Umbilical cord (tissue), 2 donors: ENCODE measurements at places on chromosomes 1 and 21. TPM values are rescaled to one million over a fixed set of nuclear protein-coding genes. Genes with fewer than 3 reads are reported as not detected.

Gene ZNF691
- 8.2 TPM for total RNA-seq

Gene AGL
- total RNA-seq, result 25.0 TPM

Gene VASH2
- total RNA-seq, result 4.1 TPM

Gene FAM3B
- 0.72 TPM for total RNA-seq

Gene TRIM58
- 7.7 TPM for total RNA-seq

Gene TSPEAR
- not detected for total RNA-seq

- peak; percentile 70 for DNase-seq
Measured at GRCh38 chr1:167555971-167556714, 2.6 kb upstream of the CREG1 start.

DNA sequence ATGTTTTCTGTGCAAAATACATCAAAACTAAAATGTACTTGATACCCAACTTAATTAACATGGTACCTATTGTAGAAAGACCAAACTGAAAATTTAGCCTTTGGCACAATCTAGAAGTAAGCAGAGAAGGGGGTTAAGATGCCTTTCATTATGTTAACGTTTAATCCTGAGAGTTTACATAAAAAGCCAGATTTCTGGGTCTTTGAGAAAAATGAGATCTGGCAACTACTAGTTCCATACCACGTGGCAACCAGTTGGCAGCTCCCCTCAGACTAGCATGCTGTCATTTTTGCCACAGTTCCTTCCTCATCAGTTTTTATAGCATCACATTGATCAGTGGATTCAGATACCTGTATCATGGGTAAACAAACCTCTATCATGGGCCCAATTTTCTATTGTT, 1.5 kb downstream of the RO60 start:
- DNase-seq, result peak; percentile 29

DNA sequence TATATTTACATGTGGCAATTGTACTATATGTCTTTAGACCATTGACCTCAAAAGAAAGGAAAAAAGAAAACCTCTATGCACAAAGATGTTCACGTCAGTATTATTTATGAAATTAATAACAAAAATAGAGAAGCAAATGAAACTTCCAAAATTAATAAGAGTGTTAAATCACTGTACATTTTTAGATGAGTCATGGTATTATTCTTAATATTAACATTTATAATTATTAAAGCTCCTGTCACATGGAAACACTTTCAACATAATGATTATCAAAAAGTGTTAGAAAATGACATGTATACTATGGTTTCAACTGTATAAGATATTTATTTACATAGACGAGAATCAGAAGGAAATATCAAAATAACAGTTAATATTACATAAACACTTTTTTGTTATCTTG, 324.9 kb upstream of the RUNX1 start:
- DNase-seq, result no peak

GRCh38 chr1:210814382-210815123, 319.4 kb downstream of the KCNH1 start:
- peak; percentile 38 for DNase-seq

GRCh38 chr1:206896261-206896660, 982 bp upstream of the IL24 start:
- DNase-seq, result no peak

- DNase-seq, result no peak
Measured at GRCh38 chr1:8539683-8540082, 221.8 kb downstream of the SLC45A1 start.

GRCh38 chr1:48506870-48507269, 34.9 kb upstream of the SPATA6 start:
- no peak for DNase-seq

DNA sequence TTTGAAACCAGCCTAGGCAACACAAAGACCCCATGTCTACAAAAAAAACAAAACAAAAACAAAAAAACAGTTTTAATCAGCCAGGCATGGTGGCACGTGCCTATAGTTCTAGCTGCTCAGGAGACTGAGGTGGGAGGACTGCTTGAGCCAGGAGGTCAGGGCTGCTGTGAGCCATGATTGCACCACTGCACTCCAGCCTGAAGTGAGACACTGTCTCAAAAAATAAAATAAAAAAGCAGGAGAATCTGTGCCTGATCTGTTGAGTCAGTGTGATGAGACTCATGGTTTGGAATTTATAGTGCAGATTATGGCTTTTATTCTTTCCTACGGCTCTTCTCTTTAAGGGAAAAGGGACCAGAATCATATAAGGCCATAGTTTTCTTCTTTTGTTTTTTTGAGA, 16.5 kb downstream of the TRIT1 start:
- peak; percentile 51 for DNase-seq

GRCh38 chr1:116477429-116477828, 93.4 kb downstream of the CD58 start:
- no peak for DNase-seq

DNA sequence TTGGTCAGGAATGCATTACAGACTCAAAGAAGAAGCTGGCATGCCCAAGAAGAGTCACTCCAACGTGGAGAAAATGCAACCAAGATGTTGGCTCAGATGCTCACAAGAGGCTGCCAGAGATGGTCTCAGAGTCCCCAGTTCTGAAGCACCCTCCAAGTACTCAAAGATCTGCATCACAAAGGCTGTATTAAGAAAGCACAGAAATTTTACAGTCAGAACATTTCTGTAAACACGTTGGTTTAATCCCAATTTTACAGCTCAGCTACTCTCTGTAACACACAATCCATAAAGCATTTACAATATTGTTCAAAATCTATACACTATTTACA, 69.4 kb downstream of the CDC7 start:
- no peak for DNase-seq

- DNase-seq, result no peak
Measured at GRCh38 chr1:175861626-175862367, 118.4 kb upstream of the TNR start.

GRCh38 chr1:90045853-90046563, 51.1 kb downstream of the ZNF326 start:
- peak; percentile 4 for DNase-seq

- DNase-seq, result peak; percentile 61
Measured at GRCh38 chr1:150061632-150062101, 5.9 kb upstream of the VPS45 start.

GRCh38 chr1:7468248-7468647, 302.8 kb upstream of the VAMP3 start:
- no peak for DNase-seq
